ENCODE measurements at places on chromosomes 2 and 18.

DNA sequence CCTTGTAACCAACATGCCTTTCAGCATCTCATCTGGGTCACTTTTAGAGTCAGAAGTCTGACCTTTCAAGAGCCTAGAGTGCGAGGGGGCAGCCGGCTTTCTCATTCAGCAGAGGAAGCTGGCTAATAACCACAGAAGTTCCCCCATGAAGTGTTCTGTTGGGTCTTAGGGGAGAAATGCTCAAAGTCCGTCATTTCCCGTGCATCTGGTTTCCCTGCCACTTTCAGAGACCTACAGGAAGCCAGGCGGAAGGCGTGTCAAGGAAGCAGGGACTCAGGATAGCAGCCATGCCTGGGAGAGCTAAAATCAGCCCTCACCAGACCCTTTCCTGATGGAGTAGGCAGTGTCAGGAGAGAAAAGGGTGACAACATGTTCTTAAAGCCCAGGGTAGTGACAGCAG is 301.8 kb upstream of the ID2 start:
- no peak for DNase-seq

GRCh38 chr2:16581241-16581640 is 84.4 kb downstream of the CYRIA start:
- DNase-seq = no peak

GRCh38 chr18:10157706-10158105 is 243.9 kb downstream of the VAPA start:
- DNase-seq = no peak

DNA sequence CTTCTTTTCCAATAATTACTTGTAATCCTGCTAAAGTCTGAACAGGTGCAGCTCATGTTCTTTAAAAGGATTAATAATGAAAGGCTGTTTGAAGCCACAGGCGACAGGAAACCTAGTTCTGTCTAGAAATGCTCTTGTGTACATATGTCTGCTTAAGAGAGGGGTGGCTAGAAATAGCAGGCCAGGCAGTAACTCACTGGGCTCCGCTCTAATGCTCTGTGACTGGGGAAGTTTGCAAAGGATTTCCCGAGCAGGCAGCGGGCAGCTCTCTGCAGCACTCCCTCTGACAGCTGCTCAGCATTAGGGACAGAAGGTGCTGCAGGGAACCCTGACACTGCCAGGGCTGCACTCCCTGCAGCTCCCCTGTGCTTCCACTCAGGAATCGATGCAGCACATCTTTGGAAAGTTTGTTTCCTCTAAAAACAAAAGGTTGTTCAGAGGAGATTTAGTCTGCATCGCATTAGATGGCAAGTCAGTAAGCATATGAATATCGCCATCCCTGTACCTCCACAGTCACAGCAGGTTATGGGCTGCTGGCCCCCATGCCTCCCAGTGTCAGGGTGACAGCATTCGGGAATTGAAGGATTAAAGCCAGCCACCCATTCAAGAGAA is 33.1 kb upstream of the TTC39C start:
- no peak for DNase-seq

GRCh38 chr2:207473049-207473930 is 56.5 kb upstream of the CREB1 start:
- peak; percentile 74 for DNase-seq

- DNase-seq = no peak
Measured at GRCh38 chr2:50953021-50953420, 78.9 kb downstream of the NRXN1 start.

- DNase-seq = no peak
Measured at GRCh38 chr18:28236487-28236886, 59.6 kb upstream of the CDH2 start.

GRCh38 chr18:12659904-12660605 is 2.1 kb upstream of the SPIRE1 start:
- DNase-seq = no peak

DNA sequence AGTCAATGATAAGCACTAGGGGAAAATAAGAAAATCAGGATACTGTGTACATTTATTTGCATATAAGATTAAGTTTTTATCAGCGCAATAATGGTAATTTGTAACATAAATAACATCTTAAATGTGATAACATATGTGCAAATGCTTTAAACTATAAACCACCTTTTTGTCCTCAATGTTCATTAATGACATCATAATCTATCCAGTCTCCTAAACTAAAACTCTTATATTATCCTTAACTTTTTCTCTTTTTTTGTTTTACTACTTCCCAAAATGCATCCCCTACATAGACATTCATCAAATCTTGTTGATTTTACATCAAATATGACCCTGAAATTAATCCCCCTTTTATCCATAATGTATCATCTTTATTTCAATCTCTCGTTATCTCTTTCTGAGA is 3.4 kb upstream of the RAD51AP2 start:
- DNase-seq = no peak

GRCh38 chr18:74152857-74153256 is 4.5 kb downstream of the TIMM21 start:
- no peak for DNase-seq

DNA sequence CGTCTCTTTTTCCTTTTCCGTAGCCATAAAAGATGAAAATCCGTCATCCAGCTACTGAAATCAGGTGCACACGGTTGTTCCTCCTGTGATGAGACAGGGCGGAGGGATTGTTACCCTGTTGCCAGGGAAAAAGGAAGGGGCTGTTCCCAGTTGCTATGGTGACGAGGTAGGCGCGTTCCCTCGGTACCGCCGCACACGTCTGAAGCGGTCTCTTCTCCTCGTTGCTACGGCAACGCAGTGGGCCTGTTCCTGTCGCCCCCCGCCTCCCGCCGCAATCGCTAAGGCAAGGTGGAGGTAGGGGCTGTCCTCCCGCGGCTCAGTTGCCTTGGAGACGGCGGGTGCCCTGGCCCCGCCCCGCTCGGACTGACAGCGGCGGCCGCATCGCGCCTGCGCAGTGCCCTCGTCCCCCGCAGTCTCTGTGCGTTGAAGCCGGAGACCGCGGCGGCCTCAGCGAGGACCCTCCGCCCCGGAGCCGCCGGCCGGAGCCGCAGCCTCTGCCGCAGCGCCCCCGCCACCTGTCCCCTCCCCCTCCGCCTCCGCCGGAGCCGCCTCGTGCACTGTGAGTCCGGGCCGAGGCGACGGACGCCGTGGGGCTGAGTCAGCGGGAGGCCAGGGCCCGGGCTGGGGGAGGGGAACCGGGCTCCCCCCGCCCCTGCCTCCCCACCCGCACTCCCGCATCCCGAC is at the start of gene MAPRE3:
TSS of gene MAPRE3 (plus strand) at position 394 of the 684 bp plus-strand sequence. CDS start 51,582 bp downstream, outside the sequence.
- DNase-seq = peak; percentile 70

- no peak for DNase-seq
Measured at GRCh38 chr2:238362626-238363025, 42.3 kb downstream of the TRAF3IP1 start.

Data from right atrium auricular region (tissue), 2 donors.